ENCODE measurements at places on chromosomes 1 and 21.

DNA sequence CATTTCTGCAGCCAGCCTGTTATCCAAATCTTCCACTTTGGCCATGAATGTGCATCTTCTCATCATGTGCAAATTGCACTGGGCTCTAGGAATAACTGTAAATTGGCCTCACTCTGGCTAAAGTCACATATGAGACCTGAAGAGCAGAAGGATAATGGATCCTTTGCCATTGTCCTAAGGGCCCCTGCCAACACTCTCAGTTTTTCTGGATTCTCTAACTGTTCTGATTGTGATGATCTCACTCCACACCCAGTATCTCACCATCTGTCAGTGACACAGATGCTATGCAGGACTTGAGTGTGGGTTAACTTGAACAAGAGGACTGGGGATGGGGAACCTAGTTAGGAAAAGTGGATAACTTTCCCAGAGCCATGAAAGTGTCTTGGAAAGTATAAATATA is 8.5 kb upstream of the FYB2 start:
- DNase-seq, result no peak

GRCh38 chr1:206554701-206555472 is 47.6 kb downstream of the RASSF5 start:
- DNase-seq, result no peak

DNA sequence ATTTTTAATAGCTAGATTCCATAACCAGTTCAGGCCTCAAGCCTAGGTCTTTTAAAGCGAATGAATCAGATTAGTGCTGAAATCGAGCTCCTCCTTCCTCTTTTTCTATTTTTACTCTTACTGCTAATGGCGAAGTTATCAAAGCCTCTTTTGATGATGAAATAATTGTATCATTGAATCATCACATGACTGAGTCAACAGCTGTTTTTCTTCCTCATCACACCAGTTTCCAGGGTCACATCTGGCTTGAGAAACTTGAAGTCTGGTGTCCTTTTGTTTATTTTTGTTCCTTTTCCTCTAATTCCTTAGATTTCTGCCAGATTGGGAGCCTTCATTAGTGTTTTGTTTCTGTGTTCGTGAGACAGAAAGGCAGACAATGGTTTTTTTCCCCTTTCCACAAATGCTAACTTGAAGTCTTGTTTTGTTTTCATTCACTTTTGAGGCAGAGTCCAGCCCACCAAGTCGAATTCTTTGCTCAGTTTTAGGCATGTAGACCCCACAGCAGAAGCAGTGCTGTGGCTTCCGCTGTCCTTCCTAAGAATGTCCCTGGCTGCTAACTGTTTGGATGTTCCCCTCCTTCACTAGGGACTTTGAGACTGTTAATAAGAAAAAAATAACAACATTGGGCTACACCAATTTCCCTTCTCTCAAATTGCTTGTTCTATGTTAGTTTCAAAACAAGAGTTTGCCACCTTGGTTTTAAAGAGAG is 51.9 kb upstream of the FMOD start:
- no peak for DNase-seq

DNA sequence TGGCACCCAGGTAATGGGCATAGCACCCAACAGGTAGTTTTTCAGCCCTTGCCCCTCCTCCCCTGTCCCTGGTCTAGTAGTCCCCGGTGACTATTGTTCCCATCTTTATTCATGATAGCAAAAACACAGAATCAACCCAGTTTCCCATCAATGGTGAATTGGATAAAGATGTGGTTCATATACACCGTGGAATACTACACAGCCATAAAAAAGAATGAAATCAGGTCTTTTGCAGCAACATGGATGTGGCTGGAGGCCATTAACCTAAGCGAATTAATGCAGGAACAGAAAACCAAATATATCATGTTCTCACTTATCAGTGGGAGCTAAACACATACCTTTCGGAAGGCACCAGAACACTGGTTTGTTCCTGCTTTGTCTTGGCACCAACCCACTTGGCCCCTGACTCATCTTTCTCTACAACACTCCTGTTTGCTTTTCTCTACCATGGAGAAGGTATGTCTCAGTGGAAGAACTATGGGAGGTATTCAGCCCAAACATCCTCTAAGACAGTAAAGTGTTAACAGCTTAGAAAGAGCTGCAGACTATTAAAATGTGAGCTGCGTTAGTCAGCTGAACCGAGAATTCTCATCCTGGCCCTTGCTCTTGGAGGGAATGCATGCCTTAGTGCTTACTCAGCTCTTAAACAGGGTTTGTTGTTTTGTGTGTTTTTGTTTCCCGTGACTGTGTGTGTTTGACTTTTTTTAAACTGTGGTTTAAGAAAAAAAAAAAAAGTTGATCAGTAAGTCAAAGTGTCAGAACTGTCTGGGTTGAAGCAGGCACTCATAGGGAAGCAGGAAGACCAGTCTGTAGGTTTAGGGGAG is 203.0 kb downstream of the TOMM20 start:
- no peak for DNase-seq

GRCh38 chr1:151604291-151604690 is 7.6 kb upstream of the SNX27 start:
- DNase-seq, result no peak

GRCh38 chr1:89360716-89361115 is 3.1 kb upstream of the GBP6 start:
- DNase-seq, result no peak

- no peak for DNase-seq
Observed at GRCh38 chr1:64041371-64042131, 161.9 kb upstream of the UBE2U start.

DNA sequence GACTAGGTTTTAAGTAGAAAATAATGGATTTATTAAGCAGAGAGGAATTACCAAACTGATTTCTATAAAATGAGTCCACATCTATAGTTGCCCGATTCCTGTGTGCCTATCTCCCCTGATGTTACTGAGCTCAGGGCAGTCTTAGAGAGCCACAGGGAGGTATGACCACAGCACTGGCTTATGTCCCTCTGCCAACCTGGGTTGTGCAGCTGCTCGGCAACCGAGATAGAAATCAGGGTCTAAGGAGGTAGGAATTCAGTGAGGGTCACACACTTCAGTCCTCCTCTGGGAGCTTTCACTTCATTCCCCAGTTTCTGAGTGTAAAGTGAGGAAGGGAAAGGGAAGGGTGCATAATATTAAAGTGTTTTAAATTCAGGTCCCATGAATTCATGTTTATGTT is 386.8 kb downstream of the KCNH1 start:
- no peak for DNase-seq

DNA sequence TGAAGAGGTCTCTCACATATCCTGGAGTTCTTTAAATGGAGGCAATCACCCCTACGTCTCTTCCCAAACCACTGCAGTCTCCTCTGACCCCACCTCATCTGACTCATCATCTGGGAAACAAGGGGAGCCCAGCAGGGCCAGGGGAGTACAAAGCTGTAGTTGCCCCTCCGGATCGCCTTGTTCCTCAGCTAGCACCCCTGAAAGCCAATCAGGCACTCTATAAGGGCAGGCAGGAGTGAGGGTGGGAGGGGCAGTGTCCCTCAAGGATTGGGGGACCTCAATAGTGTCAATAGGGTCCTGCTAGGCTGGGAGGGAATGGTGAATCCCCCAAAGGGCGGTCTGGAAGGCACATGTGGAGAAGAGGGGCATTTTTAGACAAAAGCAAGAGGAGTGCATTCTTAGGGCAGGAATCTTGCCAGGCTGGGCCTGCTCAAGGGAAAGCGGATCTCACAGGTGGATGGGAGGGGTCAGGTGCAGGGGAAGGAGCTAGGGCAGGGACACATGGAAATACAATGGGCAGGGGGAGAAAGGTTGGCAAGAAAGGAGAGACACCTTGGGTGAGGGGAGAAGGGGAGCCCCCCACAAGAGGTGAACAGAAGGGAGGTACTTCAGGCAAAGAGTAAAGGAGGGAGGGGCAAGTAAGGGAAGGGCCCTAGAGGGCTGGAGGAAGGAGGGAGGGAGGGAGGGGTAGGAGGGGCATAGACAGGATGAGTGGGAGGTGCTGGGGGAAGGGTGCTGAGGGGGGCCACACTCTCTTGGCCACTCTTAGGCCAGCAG is 5.8 kb downstream of the SHISA4 start:
- DNase-seq, result no peak

DNA sequence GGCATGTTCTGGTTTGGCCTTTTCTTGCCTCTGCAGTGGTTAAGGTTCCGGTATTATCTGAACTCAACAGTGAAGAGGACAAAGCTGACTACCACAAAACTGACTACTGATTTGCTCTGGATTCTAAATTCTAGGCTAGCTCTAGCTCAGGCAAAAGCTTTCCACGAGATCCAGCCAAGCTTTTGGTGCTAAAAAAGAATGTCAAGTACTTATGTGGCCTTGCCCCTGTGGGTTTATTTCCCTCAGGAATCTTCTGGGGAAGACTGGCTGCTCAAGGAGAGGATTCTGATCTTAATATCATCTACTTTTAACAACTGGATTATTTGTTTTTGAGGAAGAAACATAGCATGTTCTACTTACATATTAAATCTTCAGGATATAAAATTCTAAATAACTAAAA is 26.1 kb upstream of the MTMR11 start:
- DNase-seq, result no peak

- DNase-seq, result no peak
Observed at GRCh38 chr1:197526736-197527371, 248.4 kb downstream of the DENND1B start.

- DNase-seq, result no peak
Observed at GRCh38 chr1:24540906-24541710, 14.8 kb upstream of the NCMAP start.

DNA sequence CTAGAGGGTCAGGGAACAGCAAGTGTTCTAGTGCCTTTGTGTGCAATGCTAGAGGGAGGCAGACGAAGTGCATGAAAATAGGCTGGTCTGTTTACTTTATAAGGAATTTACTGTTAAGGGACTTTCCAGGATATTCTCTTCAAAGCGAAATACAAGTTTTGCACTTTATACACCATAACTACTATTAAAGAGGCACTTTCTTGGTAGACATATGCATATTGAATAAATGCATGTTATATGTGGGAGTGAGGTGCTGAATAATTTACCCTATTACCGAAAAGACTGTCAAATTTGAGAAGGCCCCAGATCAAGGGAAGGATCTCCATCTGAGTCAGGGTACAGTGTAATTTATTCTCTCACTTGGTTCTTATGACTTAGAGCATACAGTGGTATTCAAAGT is 310.5 kb downstream of the S1PR1 start:
- no peak for DNase-seq

GRCh38 chr1:165144757-165145397 is 211.6 kb downstream of the LMX1A start:
- no peak for DNase-seq
